ENCODE measurements at places on chromosomes 2 and 18. TPM values are rescaled to one million over a fixed set of nuclear protein-coding genes. Genes with fewer than 3 reads are reported as not detected.
A peak's percentile ranks its signal among the peaks of the same experiment; 100 is the strongest.

GRCh38 chr2:70725505-70725904 is 42.5 kb downstream of the ADD2 start:
- H3K36me3 ChIP-seq, result no peaks in the 10 kb centered on the region
- no peak overlapping the region for H3K27ac ChIP-seq
- no peaks in the 10 kb centered on the region for H3K4me1 ChIP-seq
- H3K27me3 ChIP-seq, result no peaks in the 10 kb centered on the region
- H3K4me3 ChIP-seq, result no peak overlapping the region
- DNase-seq, result no peak

GRCh38 chr18:3584897-3585460 is 135.0 kb downstream of the TGIF1 start:
- H3K27ac ChIP-seq, result no peak overlapping the region
- DNase-seq, result no peak
- H3K4me1 ChIP-seq, result peaks cover 11% of the 10 kb centered on the region
- H3K4me3 ChIP-seq, result no peak overlapping the region

DNA sequence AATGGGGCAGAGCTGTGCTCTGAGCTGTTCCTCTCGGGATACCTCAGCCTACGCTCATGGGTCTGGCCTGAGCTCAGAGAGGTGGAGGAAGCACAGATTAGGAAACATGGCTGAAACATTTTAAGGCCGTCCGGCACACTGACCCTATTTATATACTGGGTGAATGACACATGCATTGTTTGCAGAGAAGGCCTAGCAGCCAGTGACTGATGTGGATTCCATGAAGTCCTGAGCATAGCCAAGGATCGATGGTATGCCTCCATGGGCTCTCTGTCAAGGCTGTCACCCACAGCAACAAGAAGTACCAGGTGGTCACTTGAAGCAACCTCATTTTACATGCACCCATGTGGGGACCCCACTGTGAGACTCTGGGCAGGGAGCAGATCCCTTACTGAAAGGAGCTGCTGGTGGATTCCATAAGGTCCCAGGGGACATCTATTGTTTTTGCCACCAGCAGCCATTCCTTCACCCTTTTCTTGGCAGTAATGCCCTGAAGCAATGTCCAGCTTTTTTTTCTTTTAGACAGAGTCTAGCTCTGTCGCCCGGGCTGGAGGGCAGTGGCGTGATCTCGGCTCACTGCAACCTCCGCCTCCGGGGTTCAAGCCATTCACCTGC is 8.4 kb downstream of the PTMA start:
- H3K36me3 ChIP-seq, result peaks cover 21% of the 10 kb centered on the region
- no peak overlapping the region for H3K4me3 ChIP-seq
- peaks cover 34% of the 10 kb centered on the region for H3K4me1 ChIP-seq

DNA sequence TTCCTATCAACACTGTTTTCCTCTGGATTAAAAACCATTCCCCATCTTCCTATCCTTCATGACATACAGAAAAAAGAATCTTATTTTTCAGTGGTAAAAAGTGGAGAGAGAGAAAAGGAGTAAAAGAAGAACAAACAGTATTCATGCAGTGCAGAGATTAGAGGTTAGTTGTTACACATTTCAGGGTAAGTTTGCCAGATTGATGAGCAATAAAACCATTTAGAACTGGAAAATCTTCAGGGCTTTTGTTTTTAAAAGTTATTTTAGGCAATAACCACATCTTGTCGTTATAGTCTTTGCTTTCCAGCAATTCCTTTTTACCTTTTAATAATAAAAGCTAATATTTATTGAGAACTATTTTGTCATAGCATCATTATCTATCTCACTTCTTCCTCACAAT is 104.5 kb downstream of the GPD2 start:
- H3K36me3 ChIP-seq, result no peaks in the 10 kb centered on the region
- H3K27me3 ChIP-seq, result no peaks in the 10 kb centered on the region
- H3K4me3 ChIP-seq, result no peak overlapping the region
- H3K4me1 ChIP-seq, result no peaks in the 10 kb centered on the region

GRCh38 chr2:4381773-4382172 is 678.4 kb downstream of the DCDC2C start:
- DNase-seq, result no peak
- H3K27ac ChIP-seq, result no peak overlapping the region
- H3K4me1 ChIP-seq, result no peaks in the 10 kb centered on the region
- no peaks in the 10 kb centered on the region for H3K36me3 ChIP-seq

- H3K27me3 ChIP-seq, result no peaks in the 10 kb centered on the region
- H3K36me3 ChIP-seq, result peaks cover 94% of the 10 kb centered on the region
- peaks cover 33% of the 10 kb centered on the region for H3K4me1 ChIP-seq
- no peak overlapping the region for H3K27ac ChIP-seq
- DNase-seq, result no peak
- no peak overlapping the region for H3K4me3 ChIP-seq
Measured at GRCh38 chr2:233165895-233166661, 85.4 kb upstream of the ATG16L1 start.

DNA sequence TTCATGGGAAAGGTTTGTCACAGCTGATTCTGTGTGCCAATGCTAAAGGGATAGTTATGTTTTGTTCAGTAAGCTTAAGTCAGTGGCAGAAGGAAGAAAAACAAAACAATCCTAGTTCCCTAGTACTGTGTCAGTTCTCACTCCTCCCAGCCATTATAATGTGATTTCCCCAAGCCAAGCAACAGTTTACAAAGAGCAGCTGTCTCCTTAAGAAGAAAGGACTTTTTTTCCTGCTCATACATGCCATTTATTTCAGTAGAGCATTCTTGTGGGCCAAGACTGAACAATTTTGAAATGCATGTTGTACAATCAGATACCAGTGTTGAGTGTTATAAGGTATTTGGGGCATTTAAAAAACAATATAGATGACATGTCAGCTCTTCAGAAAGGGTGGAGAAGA is 52.1 kb downstream of the NEMP2 start:
- H3K4me3 ChIP-seq, result no peak overlapping the region
- H3K27me3 ChIP-seq, result no peaks in the 10 kb centered on the region
- H3K36me3 ChIP-seq, result no peaks in the 10 kb centered on the region
- no peak overlapping the region for H3K27ac ChIP-seq

DNA sequence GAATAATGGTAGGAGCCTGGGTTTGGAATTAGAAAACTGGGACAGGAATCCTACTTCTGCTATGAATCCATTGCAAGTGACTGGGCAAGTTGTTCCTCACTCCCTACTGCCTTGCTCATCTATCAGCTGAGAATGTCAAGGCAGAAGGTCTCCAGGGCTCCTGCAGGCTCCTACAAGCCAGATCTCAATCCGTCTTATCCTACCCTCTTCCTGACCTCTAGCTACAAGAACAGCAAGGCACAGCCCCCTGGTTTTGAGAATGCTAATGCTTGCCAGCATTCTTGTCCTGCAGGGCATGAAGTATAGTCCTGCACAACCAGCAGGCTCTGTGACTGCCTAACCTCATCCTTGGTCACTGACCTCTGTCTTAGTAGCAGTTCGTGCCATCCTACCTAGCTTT is 141.9 kb upstream of the TNP1 start:
- no peaks in the 10 kb centered on the region for H3K36me3 ChIP-seq
- no peaks in the 10 kb centered on the region for H3K4me1 ChIP-seq
- no peaks in the 10 kb centered on the region for H3K27me3 ChIP-seq
- no peak for DNase-seq

DNA sequence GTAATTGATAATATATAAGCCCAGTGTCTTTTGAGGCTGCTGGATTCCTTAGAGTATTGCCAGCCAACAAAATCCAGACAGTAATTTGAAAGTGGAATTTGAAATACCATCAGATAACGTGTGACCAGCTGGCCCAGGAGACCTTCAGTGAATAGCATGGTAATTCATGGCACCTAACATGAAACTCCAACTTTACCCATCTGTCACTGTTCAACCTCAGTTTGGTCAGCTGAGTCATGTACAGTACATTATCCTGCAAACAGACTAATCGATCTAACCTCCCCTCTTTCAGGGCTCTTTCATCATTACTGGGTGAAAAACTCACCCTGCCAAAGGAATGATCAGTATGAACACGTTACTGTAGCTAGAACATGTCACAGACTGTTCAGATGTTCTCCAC is 230.6 kb downstream of the DOK6 start:
- H3K4me1 ChIP-seq, result no peaks in the 10 kb centered on the region
- H3K27ac ChIP-seq, result no peak overlapping the region
- H3K36me3 ChIP-seq, result no peaks in the 10 kb centered on the region
- H3K4me3 ChIP-seq, result no peak overlapping the region
- DNase-seq, result no peak

DNA sequence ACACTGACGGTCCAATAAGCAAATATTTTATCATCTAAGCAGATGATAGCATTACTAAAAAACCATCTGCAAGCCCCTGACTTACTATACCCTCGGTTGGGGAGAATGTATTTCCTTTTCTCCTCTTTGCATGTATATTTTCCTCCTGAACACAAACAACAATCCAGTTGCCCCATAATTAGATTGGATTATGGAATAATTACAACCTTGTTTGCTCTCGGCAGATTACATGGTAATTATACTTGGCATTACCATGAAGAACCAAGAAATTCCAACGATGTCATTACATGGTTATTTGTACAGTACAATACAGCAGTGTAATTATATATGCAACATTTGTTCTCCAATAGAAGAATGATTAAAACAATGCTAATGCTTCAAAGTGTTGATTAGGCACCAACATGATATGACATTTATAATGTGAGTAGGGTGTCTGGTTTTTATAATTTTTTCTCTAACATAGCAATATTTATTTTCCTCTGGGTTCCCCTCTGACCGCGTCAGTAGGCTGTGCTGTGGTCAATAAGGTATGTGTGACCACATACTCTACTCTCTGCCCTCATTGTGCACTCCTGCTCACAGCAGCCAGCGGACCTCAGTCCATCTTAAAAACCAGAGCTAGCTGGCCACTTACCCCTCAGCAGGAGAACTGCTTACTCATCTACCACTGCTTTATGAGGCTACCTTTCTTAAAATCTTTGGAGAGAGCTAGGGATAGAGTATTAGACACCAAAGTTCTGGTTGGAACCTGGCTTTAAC is 176.1 kb downstream of the INSIG2 start:
- H3K27ac ChIP-seq, result no peak overlapping the region
- no peaks in the 10 kb centered on the region for H3K4me1 ChIP-seq
- no peaks in the 10 kb centered on the region for H3K36me3 ChIP-seq
- H3K4me3 ChIP-seq, result no peak overlapping the region

DNA sequence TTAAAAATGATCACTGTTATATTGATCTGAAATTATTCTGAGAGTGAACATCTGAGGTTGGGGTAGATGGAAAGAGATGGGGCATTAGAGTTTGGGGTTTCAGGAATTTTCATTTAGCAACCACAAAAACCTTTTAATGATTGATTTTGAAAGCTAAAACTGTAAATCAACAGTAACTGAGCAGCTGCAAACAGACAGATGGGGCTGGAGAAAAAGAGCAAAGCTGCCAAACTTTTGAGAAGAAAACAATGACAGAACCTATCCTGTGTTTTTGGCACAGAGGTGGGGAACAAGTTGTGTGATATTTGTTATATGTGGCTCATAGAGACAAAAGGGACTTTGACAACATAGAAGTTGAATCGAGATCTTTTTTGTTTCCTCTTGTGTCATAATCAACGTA is 415.8 kb upstream of the DSEL start:
- no peak overlapping the region for H3K27ac ChIP-seq
- no peaks in the 10 kb centered on the region for H3K27me3 ChIP-seq
- H3K4me1 ChIP-seq, result no peaks in the 10 kb centered on the region
- H3K4me3 ChIP-seq, result no peak overlapping the region
- DNase-seq, result no peak

DNA sequence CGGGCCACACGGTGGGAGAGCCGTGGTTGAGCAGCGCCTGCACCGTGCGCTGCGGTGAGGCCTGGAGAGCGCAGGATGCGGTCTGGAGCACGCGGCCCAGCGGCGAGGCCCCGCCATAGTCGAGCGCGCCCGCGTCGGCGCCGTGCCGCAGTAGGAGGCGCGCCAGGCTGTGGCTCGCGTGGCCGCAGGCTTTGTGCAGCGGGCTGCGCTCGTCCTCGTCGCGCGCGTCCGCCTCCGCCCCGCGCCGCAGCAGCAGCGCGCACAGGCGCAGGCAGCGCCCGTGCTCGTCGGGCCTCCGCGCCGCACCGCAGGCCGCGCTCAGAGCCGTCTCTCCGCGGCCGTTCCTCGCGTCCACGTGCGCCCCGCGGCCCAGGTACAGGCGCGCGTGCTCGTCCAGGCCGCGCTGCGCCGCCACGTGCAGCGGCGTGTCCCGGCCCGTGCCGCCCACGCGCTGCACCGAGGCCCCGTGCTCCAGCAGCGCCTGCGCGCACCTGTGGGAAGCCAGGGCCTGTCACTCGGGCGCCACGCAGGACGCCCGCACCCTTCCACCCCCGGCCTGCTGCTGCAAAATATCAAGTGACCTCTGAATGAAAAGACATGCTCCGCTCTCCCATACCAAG is 46.3 kb upstream of the GBX2 start:
- H3K27ac ChIP-seq, result no peak overlapping the region
- DNase-seq, result no peak
- H3K4me3 ChIP-seq, result no peak overlapping the region
- H3K36me3 ChIP-seq, result no peaks in the 10 kb centered on the region
- peaks cover 10% of the 10 kb centered on the region for H3K27me3 ChIP-seq

DNA sequence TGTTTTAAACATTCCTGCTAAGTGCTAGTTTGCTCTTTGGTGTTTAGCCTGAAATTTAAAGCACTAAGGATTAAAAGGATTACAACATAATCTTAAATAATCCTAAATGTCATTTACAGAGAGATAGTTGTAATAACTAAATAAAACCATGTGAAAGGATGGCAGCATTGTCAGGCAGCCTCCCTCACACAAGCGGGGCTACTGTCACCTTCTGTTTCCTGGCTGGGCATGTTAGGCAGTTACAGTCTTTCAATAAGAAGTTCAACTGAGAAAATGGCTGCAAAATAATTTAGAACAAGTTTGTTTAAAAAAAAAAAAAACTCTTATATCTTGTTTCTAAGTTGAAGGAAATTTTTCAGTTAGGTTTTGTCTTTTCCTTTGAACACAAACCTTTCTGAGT is 124.9 kb downstream of the ARHGAP15 start:
- H3K4me3 ChIP-seq, result peak overlapping the region; percentile 1
- H3K27ac ChIP-seq, result peak overlapping the region; percentile 15
- peaks cover 13% of the 10 kb centered on the region for H3K36me3 ChIP-seq
- H3K4me1 ChIP-seq, result peaks cover 16% of the 10 kb centered on the region
- DNase-seq, result peak; percentile 15
- H3K27me3 ChIP-seq, result no peaks in the 10 kb centered on the region

GRCh38 chr2:98656800-98657199 is 48.4 kb downstream of the UNC50 start:
- no peaks in the 10 kb centered on the region for H3K27me3 ChIP-seq

- no peak overlapping the region for H3K4me3 ChIP-seq
- H3K27me3 ChIP-seq, result no peaks in the 10 kb centered on the region
- peaks cover 29% of the 10 kb centered on the region for H3K4me1 ChIP-seq
- H3K36me3 ChIP-seq, result no peaks in the 10 kb centered on the region
- DNase-seq, result no peak
Measured at GRCh38 chr18:23920054-23920453, 94.5 kb upstream of the TTC39C start.

Gene TMEM163
- 0.47 TPM for total RNA-seq

Gene C2orf80
- total RNA-seq, result not detected

Gene MATN3
- total RNA-seq, result not detected

Gene AQP12A
- total RNA-seq, result not detected

Gene IL1RL2
- not detected for total RNA-seq

Gene SERPINB10
- total RNA-seq, result not detected

Gene DIS3L2
- 59.8 TPM for total RNA-seq

Gene LYPD6
- not detected for total RNA-seq

Gene SH2D6
- not detected for total RNA-seq

Gene SIX3
- total RNA-seq, result not detected

Gene STK11IP
- 23.9 TPM for total RNA-seq
